ENCODE measurements at places on chromosomes 3 and 15.

- DNase-seq = no peak
These were observed 76.9 kb downstream of the ETFA start for GRCh38 chr15:76234337-76234889.

- no peak for DNase-seq
These were observed 53.5 kb downstream of the RUBCN start for GRCh38 chr3:197683191-197683590.

GRCh38 chr3:33729993-33730392 is 11.9 kb upstream of the CLASP2 start:
- no peak for DNase-seq

- DNase-seq = no peak
These were observed 17.1 kb upstream of the CSTA start for GRCh38 chr3:122307976-122308375.

DNA sequence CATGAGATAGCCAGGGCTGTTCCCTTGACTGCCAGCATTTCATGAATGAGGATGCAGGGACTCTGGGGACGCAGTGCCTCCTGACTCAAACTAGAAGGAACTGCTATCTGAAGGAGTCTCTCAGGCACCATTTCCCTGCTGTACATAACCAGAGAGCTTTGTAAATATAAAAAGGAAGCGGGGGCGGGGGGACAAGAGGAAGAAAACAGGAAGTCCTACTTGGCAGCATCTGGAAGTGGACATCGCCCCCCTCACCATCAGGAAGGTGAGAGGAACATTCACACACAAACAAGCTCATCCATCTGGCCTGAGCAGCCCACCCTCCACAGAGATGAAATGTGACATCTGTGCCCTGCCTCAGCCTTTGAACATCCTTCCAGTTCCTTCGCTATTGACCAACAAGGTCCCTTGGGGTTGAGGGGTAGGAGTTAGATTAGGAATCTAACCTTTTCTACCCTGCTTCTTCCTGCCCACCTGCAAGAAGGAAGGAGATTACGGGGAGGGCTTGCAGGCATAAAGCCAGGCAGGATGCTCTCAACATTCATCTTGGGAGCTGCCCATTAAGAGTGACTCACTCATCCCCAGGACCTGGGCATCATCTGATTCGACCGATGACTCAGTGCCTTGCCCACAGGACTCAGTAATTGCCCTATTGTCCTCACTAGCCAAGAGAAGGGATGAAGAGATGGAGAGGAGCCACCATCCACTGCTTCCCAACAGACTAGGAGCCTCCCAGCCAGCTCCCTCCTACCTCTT is 31.9 kb downstream of the SH3BP5 start:
- DNase-seq = no peak

DNA sequence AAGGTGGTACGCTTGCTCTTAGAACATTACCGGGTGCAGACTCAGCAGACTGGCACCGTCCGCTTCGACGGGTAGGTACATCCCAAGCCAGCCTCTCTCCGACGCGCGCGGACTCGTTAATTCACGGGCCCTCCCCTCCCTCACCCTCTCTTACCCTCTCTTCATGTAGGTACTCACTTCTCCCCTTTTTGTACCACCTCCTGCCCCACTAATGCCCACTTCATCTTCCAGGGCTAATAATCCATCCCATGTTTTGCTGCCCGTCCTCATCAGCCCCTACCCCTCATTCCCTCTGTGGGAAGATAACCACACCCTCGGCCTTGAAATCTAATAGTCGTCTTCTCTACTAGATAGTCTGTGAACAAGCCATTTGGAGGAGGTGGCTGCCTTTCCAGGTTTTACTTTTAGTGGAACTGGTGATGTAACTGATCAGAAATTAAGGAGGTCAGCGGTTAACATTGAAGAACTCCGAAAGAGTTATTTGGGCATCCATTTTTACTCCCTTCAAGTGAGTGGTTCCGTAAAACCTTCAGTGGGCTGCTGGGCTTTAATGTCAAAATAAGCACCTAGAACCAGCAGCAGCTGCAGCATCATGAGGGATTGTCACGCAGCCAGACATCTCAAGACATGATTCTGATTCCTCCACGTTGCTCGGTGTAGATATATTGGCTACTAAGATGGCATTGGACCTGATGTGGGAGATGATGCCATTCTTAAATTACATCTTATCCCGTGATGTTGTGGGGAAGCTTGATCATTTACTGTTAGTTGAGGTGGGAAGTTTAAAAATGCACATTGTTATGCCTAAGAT is 1.3 kb downstream of the FEM1B start:
- no peak for DNase-seq

DNA sequence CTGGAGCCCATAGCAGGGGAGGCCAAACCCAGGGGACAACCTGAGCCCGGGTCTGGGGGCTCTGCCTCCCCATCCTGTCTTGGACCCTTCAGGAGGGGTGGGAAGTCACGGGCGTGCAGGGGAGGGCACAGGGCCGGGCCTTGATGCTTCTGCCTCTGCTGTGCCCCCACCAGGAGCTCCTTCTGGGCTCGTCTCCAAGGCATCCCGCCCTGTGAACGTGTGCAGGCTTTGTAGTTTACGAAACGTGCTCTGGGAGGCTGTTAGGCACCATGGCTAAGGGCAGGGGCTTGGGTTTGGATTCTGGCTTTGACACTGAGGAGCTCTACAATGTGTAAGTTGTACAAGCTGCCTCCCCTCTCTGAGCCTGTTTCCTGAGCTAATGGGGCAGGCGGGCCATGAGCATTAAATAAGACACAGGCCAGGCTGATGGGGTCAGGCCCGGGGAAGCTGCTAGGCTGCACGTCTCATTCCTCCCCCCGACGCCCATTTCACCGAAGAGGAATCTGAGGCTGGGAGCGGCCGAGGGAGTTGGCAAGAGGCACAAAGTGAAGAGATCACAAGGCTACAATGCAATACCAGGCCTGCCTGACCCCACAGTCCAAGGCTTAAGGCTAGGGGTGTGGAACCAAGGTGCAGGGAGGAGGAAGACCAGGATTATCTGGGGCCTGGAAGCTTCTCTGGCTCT is 19.6 kb downstream of the PLXND1 start:
- no peak for DNase-seq

- DNase-seq = no peak
These were observed 9.9 kb downstream of the NCEH1 start for GRCh38 chr3:172700936-172701455.

GRCh38 chr3:20527368-20527767 is 341.4 kb upstream of the SGO1 start:
- no peak for DNase-seq

DNA sequence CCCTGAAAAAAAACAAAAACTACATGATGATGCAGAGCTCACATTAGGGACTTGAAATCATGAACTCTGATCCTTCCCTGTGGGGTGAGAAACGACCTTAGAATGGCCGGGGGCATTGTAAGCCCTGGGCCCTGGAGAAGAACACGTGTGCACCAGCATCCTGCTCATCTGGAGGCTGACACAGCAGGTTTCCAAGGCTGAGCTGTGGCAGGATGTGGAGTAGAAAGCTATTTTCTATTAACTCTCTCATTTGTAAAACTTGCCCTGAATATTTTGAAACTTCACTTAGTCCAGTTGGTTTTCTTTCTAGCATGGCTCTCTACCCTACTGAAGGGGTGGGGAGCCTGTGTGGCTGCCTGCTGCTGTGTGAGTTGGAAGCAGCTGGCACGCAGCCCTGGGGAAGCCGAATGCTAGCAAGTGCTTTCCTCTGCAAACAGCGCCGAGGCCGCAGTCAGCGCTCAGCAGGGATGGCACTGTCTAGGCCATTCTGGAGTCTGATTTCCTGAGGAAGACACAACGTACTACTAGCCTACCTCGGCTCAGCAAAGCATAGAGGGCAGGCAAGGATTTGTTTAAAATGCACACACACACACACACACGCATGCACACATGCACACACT is 58.0 kb downstream of the GABRG3 start:
- no peak for DNase-seq

GRCh38 chr3:71671216-71671845 is 53.9 kb downstream of the EIF4E3 start:
- no peak for DNase-seq

GRCh38 chr15:55246567-55246966 is 43.0 kb downstream of the RAB27A start:
- no peak for DNase-seq

GRCh38 chr15:80645494-80646065 is 49.5 kb upstream of the ABHD17C start:
- DNase-seq = no peak

- DNase-seq = no peak
These were observed 77.7 kb upstream of the KLF13 start for GRCh38 chr15:31248951-31249350.

DNA sequence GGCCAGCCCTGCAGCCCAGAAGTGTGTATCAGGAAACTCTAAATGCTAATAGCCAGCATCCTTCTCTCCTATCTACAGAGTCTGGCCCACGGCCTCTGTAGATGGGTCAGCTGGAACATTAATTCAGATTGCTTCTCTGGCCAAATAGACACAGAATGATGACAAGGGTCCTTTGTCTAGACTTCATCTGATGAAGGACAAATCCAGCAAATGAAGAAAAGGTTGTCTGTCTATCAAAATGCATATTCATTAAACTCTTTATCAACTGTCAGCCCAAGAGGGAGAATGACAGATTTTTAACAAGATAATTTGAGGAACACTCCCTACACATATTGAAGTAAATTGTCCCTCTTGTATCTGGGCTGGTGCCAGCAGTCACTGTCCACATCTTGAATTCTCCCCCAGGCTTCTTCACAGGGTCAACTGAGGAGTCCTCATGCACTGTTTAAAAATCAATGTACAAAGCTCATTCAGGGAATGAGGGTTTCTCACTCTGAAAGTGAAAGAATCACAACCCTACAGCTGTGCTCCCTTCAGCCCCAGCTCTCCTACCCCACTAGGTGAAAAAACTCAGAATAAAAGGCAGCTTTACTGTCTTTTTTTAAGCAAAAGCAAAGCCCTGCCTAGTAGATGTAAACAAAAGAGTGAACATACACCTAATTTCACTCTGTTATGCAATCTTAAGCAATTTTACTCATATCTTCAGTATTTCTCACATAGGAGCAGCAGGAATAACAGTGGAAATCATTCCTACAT is 507.7 kb downstream of the IGSF11 start:
- DNase-seq = no peak

DNA sequence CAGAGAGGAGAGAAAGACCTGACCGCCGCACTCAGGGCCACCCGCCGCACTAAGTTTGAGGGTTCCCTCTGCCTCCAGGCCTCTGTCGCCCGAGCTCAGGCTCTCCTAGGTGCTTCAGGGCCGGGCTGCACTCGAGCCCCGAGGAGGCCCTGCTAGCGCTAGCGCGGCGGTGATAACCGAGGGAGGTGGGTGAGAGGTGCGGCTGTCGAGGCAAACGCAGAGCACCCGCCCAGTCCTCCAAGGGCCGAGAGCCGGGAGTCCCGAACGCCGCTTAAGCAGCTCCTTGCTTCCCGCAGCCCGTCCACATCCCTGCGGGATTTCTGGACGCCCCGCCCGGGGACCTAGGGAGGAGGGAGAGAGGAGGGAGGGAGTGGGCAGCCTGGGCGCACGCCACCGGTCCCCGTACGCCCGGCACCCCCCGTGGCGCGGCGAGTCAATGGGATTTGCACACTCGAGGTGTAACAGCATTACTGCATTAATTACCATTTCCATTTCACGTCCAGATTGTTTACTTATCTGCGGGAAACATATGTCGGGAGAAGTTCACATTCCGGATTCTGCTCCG is 6.8 kb downstream of the SOX14 start:
- DNase-seq = no peak

DNA sequence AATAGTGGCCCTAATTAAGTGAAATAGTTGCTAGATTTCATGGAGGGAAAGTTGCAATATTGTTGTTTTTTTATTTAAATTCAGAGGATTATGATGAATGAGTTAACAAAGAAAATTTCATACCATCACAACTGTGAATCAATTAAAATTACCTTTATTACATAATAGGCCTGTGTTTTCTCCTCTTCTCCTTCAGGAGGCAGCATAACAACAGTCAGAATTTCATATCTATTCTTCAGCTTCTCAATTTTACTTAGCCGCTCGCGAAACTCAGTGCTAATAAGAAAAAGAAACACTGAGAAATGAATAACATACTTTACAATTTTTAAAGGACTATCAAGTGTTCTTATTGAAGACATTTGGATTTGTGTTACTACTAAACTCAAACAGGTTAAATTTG is 29.4 kb downstream of the TTC14 start:
- DNase-seq = no peak

All from coronary artery (tissue), 2 donors.